ENCODE measurements at places on chromosomes 16 and 17. TPM values are rescaled to one million over a fixed set of nuclear protein-coding genes. Genes with fewer than 3 reads are reported as not detected.

The ITGAD gene
- total RNA-seq, result not detected

The CHST4 gene
- total RNA-seq, result not detected

The PER1 gene
- total RNA-seq, result 58.0 TPM

The GNPTG gene
- total RNA-seq, result 36.5 TPM

The C16orf96 gene
- total RNA-seq, result 0.06 TPM

The CD300A gene
- total RNA-seq, result not detected

All from A549 treated with dexamethasone at 1 μM for 4 hours (cell line).